ENCODE measurements at places on chromosomes 5 and 9.
A peak's percentile ranks its signal among the peaks of the same experiment; 100 is the strongest.

DNA sequence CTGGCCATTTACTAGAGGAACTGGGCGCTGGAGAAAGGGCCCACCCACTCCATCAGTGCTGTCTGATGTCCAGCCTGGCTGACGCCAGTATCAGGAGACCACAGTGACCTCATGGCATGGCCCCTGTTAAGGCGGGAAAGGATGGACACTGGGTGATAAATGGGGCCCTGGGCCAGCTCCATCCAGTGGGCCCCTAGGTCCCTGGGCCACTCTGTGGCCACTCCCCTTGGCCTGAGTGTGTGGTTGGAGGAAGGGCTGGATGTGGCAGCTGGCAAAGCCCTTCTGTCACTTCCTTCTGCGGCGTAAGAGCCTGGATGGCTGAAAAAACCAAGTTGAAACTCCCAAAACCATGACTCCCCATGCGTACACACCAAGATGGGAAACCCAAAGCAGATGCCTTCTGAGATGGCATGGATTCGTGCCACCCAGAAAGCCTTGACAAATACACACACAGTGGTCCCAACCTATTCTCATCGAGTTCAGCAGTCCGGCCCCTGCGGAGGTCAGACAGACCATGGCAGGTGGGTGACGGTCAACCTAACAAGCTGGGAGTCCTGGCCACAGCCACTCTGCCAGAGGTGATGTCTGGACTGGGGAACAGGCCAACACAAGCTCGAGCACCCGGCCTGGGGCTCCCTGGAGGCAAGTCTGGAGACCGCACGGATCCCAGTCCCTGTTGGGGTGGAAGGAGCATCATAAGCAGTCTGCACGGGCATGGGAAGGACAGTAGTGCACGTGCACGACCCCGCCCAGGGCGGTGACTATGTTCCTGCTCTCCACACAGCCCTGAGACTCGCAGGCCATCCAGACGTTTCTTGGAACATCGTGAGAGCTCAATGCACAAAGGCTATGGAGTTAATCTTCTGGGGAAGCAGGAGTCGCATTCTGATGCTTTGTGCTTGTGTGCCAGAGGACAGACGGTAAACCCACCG is 45.2 kb upstream of the NOTCH1 start:
- DNase-seq = no peak

GRCh38 chr5:36569491-36569890 is 36.9 kb upstream of the SLC1A3 start:
- DNase-seq = no peak

DNA sequence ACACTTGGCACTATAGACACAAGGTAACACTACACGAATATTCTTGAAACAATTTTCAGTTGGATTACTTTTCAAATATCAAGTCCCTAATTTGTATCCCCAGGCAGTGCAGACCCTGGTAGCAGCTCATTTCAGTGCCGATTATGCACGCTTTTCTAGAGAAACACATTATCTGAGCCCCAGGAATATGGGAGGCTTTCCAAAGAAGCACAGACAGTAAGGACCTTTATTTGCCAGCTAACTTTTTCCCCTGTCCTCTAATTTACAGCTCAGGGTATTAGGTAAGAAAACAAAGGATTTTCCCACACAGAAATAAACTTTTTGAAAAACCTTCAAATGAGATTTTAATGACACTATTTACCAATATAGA is 852.3 kb upstream of the DMAC1 start:
- no peak for DNase-seq

DNA sequence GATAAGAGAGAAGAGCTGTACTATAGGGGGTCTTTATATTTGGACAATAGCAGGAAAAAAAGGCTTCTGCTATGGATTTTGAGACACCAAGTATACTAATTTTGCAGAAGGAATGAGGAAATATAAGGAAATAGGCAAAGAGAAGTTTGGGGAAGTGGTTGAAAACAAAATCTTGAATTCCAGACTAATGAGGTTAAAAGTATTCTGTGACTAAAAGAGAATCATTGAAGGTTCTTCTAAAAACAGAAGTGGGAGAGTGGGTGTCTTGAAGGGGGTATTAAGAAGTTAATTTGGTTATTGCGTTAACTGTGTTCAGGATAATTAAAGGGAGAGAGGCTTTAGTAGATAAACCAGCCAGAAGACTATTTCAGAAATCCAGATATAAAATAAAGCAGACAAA is 148.7 kb downstream of the RFK start:
- DNase-seq = no peak

- DNase-seq = no peak
These were observed 1196.7 kb downstream of the EFNA5 start for GRCh38 chr5:106474066-106474465.

GRCh38 chr5:18772475-18772874 is 1138.2 kb downstream of the TAF11L14 start:
- no peak for DNase-seq

DNA sequence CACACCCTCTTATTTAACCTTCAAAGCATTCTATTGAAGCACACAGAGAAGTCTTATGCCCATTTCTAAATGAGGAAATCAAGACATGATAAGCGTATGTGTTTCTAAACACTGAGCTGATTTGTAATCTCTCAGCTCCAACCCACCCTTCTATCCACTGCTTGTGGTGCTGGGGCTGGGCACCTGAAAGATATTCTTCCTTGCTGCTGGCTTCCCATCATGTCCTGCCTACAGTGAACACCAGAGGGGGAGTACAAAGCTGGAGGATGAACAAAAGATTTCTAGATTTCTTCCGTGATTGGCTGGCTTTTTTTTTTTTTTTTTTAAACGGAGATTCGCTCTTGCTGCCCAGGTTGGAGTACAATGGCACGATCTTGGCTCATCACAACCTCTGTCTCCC is 14.4 kb downstream of the ACTL7A start:
- DNase-seq = no peak

DNA sequence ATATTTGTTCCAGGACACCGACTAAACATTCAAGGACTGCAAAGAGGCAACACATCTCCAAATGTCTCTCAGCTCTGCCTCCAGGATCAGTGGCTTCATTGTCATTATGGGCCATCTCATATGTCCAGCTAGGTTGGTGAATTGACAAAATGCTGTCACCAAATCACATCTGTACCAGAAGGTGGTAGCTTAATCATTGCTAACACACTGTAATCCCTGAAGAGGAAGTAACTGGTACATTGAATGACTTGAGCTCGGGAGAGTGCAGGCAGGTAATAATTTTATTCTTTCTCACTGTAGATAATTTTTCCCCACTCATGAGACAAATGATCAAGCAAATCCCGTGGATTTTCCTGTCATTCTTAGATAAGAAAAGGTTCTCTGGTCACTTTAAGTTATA is 169.8 kb downstream of the SEMA6A start:
- DNase-seq = no peak

DNA sequence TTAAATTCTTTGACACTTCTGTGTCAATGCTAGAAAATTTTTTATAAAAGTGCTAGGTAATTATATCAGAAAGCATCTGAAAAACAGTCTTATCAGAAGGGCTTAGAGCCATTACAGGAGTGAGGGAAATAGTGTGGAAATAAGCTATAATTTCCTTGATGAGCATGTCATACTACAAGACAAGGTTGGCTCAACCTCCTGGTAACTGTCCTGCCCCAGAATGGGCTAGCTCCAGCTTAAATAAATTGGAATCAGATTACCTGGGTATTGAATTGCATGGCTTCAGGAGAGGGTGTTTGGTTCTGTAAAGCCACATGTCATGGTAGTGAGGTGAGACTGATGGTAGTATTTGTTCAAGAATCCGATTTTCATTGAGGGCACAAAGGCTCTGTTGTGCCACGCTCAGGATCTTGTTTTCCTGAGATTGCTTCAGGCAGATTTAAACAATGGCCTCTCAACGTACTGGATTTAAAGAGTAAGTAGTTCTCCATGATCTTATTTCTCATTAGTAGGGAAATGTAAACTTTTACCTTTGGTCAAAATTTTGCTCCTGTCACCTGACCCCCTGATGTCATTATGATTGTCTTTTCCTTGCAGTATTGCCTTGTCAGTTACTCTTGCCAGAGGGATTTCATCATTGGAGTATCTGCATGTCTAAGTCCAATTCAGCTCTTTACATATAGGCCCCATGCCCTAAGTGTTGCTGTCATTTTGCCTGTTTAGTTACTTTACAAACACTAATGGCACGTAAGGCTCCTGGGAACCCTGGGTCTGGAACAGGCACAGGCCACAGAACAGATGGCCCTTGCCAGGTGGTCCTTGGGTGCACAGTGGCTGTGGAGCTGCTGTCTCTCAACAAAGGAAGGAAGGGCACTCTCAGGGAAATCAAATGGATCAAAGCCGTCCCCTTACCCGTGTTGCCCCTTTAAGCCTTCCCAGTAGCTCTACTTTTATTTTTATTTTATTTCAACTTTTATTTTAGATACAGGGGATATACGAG is 21.3 kb downstream of the TRIO start:
- no peak for DNase-seq

DNA sequence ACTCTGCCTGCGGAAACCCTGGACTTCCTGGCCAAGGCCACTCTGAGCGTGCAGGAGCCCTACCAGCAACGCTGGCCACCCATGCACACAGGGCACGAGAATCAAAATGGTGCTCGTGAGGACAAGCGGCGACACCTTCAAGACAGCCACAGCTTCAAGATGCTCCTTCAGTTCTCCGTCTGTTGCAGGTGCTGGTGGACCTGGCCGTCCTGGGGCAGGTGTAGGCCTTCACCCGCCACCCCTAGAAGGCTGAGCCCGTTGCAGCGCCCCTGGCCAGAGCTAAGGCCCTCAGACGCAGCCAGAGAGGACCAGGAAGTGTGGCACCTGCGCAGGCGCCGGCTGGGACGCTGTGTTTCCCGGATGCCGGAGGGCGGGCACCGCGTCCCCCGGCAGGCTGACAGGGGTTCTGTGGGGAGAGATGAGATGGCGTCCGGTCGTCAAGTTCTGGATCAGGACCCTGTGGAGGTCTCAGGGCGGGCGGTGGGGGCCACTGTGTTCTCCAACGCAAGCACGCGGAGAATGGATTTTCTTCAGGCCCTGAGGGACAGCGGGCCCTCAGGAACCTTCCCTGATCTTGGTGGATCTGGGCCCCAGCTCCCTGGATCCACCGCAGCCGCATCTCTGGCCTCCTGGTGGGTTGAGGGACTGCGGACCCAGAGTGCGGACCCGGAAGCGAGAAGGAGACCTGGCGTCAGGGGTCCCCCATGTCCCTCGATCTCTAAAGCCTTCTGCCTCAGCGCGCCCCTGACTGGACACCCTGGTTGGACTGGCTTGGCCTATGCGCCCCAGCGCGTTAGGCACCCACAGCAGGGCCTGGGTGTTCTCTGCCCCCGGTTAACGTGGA is 1770.8 kb upstream of the CDH9 start:
- DNase-seq = no peak

DNA sequence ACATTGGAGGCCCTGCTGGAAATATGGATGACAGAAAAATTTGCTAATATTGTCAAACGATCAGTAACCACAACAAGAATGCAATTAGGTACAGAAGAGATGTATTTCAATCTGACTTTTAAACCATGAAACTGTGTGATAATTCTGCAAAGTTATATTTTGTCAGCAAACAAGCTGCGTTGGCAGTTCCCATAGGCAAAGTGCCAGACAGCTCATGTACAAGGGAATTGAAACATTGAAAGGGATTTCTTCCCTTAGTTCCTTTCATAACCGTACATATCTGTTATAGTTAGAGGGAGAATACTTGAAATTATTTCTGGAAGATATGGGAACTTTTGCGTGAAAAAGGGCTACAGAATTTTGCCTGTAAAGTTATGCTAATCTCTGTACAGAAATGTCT is 419.4 kb upstream of the PTGER4 start:
- DNase-seq = no peak

- DNase-seq = peak; percentile 81
These were observed 3.4 kb downstream of the LMNB1 start for GRCh38 chr5:126780165-126780827.

DNA sequence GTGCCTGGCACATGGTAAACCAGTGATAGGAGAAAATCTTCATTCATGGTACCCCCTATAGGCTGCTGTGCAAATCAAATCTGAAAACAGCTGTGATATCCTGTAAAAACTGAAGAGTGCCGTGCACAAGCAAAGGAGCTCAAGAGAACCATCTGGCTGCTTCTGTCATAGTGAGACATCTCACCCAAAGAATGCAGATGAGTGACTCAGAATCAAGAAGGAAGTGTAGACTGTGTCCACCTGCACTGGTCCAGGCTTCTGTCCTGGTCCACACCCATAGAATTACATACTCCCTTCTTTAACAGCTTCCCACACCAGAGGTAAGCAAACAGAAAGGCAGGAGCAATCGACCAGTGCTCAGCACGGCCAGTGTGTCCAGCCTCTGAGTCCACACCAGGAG is 195.9 kb downstream of the ASTN2 start:
- no peak for DNase-seq

GRCh38 chr9:94173632-94174031 is 85.5 kb upstream of the ZNF169 start:
- no peak for DNase-seq

- DNase-seq = no peak
These were observed 96.6 kb downstream of the RGS3 start for GRCh38 chr9:113559834-113560800.

- no peak for DNase-seq
These were observed 13.7 kb downstream of the HNRNPH1 start for GRCh38 chr5:179609834-179610108.

- no peak for DNase-seq
These were observed 14.9 kb upstream of the MEGF10 start for GRCh38 chr5:127275641-127276193.

- no peak for DNase-seq
These were observed 358.0 kb downstream of the TAF11L14 start for GRCh38 chr5:17992291-17992690.

GRCh38 chr5:8057769-8058168 is 188.8 kb downstream of the MTRR start:
- peak; percentile 56 for DNase-seq

DNA sequence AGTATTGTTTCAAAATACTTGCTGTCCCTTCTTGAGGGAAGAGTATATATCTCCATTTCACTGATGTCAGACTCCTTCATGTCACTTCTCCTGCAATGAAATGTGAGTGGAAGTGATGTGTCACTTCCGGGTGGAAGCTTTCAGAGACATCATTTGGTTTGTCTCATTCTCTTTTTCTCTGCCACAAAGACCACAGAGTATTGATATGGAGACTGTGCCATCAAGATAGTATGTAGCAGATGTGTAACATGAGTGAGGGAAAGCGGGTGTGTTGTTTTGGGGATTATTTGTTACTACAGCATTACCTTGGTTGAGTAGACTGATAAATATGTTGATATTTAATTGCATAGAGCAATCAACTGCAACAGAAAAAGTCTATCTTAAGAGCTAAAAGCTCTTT is 169.8 kb downstream of the FBXL7 start:
- no peak for DNase-seq

GRCh38 chr5:107068782-107069181 is 602.0 kb downstream of the EFNA5 start:
- DNase-seq = no peak

Data from IMR-90 (cell line).